ENCODE measurements at places on chromosomes 16 and 17.

DNA sequence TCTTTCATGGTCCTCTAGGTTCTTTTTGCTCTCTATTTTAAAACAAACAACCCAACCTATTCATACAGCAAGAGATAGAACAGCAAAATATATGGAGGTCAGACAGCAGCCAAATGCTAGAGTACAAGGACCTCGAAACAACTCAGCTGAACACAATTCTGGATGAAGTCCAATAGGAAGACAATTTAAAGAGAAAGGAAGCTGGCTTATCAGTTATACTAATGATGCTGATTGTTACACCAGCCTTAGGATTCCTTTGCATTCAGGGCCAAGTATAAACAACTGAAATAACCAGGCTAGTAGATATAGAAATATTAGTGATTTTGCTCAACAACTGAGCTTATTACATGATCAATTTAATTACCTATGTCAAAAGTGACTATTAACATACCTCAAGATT is 2.5 kb downstream of the SSH2 start:
- DNase-seq = no peak

DNA sequence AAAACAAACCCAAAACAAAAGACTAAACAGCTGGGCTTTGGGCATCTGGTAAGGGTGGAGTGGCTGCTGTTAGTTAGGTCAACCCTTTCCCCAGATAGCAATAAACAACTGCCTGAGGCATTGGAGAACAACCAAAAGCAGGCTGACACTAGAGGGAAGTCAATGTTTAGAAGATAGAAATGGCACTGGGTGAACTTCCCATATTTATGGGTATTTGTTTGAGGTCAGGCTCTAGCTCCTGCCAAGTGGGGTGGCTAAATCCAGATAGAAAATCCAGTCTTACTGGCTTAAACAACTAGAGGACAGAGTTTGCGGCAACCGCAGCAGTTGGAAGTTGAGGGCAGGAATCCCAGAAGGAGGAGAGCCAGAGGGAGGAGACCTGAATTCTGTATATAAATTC is 79.4 kb downstream of the SDK2 start:
- DNase-seq = no peak

DNA sequence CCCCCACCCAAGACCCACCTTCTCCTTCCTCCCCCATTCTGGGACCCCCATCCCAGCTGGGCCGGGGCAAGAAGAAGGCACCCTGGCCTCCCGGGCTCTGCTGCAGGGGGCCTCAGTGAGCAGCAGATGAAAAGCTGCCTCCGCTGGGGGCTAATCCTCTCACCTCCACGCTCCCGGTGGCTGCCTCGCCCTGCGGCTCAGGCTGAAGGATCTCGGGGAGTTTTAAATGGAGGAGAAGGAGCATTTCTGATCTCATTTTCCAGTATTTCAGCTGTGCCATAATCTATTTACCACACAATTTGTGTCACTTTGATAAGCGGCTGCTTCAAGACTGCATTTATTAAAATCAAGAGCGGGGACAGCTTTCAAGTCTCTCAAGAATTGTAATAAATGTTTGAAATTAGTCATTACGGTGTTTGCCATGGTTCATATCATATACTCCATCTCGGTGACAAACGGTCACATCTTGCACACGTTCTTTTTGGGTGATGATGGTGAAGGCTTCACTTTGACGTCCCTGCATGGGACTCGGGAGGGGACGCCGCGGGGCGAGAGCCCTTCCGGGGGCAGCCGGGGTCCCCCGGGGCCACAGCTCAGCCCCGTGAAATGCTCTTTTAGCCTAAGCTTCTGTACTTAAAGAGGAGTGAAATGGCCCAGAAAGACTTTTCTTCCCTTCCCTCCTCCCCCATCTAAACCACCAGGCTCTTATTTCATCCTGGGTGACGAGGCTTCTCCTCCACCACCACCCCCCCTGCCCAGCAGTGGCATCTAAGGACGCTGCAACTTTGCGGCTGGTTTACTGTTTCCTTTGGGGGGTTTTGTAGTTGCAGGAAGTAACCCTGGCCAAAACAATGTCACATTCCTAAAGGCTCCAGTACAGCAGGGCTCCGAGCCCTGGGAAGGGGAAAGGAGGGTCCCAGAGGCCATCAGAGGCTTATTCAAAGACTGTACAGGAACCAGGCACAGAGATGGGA is 313.1 kb upstream of the TNRC6C start:
- DNase-seq = no peak

DNA sequence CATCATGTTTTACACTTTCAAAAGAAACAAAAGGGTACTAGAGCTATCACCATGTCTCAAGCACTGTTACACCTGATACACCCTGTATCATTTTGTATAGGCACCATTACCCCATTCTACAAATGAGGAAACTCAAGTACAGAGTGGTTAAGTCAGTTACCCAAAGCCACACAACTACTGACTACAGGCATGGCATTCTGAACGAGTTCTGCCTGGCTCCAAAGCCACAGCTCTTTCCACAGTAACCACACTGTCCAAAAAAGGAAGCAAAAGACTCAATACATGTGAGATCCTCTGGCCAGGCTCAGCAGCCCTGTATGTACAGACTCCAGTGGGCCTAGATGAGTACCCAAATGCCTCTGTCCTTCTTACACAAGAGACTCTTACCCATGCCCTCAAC is 4.7 kb downstream of the DYNC1LI2 start:
- no peak for DNase-seq

GRCh38 chr16:70653809-70654771 is 7.7 kb downstream of the IL34 start:
- peak; percentile 73 for DNase-seq

- DNase-seq = no peak
These were observed 29.4 kb upstream of the NUDT16L1 start for GRCh38 chr16:4663777-4664465.

GRCh38 chr16:2597560-2597902 is 59.7 kb downstream of the PDPK1 start:
- DNase-seq = no peak

DNA sequence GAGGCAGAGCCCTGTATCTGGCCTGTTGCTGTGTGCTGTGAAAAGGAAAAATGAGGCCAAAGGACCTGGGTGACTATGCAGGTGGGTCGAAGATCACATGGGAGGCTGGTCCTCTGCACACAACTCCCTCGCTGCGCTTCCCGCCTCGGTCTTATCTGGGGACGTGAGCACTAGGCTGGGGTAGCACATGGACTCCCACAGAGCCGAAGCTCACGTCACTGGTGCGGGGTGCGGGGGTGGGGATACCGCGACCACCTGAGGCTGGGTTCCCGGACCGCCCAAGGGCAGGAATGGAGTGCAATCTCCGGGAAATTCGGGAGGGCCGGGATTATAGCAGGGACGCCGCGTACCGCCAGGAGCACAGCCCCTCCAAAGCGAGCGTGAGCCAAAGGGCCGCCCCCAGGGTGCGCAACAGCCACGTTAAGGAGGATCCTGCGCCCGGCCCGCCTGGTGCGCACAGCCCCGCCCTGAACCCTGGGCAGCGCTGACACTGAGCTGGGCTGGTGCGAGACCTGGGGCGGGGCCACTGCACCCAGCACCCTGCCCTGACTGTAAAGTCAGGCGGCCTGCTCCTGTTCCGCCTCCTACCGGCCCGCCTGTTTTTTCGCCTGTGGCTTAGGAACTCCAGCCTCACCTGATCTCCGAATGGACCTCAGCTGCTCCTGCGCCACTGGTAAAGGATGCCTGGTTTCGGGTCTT is 4.8 kb downstream of the MT1A start:
- DNase-seq = no peak

DNA sequence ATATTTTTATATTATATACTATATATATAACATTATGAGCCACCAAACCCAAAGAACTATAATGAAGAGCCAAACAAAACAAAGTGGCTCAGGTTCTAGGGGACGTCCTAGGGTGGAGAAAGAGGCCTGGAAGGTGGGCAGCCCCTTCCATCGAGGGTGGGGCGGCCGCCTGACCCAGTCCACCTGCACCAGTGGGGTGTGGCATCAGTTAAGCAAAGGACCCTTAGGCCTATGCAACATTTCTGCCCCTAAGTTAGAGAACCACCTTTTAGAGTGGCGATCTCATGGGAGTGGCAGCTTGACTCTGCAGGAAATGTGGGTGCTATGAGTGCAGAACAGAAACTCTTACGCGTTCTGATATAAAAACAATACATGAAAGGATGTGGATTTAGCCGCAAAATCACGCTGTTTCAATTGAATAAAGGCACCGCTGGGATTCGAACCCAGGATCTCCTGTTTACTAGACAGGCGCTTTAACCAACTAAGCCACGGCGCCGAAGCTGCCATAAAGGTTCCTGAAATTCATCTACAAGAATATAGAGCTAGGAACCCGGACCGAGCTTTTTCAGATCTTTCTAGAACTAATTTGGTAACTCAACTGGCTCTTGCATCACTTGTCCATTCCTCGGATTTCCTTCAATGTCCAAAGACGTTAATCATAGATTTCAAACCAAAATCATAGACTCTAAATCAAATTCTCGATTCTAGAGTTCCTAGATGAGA is 15.6 kb upstream of the AURKB start:
- peak; percentile 35 for DNase-seq

GRCh38 chr16:26724189-26724588 is 342.5 kb upstream of the C16orf82 start:
- DNase-seq = no peak

GRCh38 chr16:56669840-56670619 is 416 bp downstream of the MT1H start:
- DNase-seq = no peak

DNA sequence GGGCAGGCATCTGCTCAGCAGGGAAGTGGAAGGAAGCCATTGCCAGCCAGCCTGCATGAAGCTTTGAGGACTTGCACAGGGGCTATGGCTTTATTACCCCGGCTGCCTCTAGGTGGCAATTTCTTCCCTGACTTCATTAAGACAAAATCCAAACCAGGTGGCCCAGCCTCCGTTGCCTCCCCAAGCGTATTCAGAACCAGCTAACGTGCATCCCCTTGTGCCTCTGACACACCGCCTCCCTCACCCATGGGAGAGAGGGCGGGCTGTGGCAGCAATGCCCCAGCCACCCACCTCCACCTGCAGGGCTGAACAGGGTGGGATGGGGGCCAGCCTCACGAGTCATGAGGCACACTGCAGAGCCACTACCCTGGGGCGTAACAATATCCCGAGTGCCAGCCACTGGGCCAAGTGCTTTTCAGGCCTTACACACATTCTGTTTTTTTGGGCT is 6.8 kb downstream of the KIFC3 start:
- DNase-seq = peak; percentile 46

DNA sequence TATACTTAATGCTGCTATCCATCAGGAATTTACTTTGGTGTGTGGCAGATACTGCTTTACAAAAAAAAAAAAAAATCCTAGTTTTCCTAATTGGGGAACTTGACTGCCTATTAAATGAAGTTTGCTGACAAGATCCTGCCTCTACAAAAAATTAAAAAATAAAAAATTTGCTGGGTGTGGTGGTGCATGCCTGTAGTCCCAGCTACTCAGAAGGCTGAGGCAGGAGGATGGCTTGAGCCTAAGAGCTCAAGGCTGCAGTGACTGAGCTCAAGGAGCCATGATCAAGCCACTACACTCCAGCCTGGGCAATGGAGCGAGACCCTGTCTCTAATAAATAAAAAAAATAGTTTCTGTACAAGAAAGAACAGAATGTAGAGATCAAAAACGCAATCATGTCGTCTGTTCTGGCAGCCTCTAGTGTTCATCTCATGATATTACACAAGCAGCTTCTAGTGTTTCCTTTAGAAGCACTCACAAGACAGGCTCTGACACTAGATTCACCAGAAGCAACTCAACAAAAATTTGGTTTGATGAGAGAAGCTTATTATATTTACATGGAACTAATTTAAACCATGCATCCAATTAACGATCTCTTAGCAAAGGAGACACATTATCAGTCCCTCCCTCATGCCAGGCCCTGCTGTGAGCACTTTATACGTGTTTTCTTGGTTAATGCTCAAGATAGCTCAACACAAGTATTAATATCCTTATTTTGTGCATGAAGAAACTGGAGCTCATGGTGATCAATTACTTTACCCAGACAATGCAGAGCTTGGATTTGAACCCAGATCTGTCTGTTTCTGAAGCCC is 6.8 kb upstream of the KRTAP17-1 start:
- DNase-seq = peak; percentile 46

- no peak for DNase-seq
These were observed 259.1 kb upstream of the XYLT1 start for GRCh38 chr16:17729820-17730219.

DNA sequence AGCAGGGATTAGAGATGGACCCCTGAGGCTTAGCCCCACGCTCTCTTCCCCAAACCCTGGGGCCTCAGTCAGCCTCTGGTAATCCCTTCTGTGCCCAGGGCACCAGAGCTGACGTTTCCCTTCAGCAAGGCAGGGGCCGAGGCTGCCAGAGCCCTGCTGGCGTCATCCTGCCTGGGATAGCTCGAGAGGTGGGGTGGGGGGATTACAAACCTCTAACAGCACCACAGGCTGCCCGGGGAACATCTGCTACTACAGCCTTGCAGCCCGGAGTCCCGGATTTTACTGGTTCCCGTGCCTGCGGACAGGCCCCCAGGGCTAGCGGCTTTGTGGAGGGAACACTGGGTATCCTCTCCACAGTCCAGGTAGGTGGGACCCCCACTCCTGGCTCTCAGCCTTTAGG is at the start of gene AANAT:
Gene AANAT, plus strand, starts transcription at position 238 of the 400 bp plus-strand sequence. CDS start 1,144 bp downstream, outside the sequence.
- no peak for DNase-seq

DNA sequence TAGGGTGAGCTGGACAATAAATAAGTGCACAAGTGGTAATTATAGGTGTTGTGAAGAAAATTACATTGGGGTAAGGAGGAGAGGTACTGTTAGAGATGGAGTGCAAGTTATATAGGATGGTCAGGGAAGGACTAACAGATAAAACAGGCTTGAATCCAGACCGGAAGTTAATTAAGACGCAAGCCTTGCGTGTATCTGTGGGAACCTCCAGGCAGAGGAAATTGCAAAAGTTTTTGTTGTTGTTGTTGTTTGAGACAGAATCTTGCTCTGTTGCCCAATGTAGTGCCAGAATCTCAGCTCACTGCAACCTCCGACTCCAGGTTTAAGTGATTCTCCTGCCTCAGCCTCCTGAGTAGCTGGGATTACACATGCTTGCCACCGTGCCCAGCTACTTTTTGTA is 2.4 kb upstream of the ZNF18 start:
- DNase-seq = no peak

- DNase-seq = no peak
These were observed 5.2 kb upstream of the EIF1 start for GRCh38 chr17:41683441-41684007.

- no peak for DNase-seq
These were observed 6.6 kb downstream of the HS3ST6 start for GRCh38 chr16:1911467-1912214.

DNA sequence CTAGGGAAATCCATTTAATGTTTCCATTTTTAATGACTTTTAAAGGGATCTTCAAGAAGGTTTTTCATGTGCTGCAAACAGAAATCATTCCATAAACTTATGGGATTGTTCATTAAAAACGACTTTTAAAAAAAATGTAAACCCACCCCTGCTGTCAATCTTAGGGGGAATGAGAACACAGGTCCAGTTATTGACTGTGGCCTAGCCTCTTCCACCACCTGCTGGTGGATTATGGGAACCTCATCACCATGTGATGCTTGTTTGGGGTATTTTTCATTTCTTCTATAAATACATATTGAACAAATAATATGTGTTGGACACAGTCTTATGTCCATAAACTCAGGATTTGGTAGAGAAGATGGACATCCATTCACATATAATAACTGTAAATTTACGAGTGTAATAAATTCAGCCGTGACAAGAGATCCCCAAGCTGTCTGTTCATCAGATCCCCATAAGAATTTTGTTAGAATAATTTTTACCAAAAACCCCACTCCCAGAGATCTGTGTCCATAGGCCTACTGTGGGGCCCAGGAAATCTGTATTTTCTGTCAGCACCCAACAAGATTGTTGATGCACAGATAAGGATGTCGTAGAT is 42.0 kb upstream of the TMC5 start:
- DNase-seq = peak; percentile 78

- DNase-seq = no peak
These were observed 1.8 kb upstream of the BCAR1 start for GRCh38 chr16:75252946-75253911.

GRCh38 chr16:85248342-85248741 is 136.1 kb upstream of the CIBAR2 start:
- no peak for DNase-seq
